ENCODE measurements at places on chromosomes 11 and 22.

DNA sequence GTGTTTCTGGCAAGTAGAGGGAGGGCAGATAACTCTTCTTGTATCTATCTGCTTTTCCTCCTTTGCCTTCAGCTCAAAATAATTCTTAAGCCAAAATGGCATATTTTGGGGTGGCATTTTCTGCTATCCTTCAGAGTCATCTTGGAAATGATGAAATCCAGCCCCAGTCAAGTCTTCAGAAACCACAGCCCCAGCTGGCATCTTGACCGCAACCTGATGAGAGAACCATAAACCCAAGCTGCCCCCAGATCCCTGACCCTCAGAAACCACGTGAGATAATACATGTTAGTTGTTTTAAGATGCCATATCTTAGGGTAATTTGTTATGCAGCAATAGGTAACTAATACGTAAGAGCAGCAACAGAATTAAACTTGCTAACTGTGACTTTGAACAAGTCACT, 15.1 kb upstream of the PAMR1 start:
- no peak for DNase-seq

DNA sequence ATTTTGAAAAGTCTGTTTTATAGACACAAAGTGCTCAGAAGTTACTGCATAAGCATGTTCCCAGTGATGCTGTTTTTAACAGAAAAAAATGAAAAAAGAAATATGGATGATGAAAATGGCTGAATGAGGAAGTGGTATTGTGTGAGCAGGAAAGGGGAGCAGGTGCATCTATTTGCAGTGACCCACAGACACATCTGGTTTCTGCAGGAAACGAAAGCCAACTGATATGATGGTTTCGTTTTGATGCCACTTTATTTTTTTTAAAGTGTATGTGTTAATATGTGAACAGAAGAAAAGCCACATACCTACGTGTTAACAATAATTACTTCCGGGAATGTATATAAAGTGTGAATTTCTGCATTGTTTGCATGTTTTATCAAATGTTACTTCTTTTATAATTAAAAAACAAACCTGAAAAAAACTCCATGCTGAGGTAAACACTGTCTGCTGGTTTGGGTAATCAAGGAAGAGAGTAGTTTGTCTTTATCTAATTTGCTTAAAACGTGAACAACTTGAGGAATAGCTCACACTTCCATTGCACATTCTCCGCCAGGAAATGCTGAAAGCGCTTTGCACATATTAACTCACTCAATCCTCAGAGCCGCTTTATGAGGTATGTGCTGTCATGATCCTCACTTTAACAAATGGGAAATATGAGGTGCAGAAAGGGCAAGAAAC, 1335.9 kb downstream of the TBC1D22A start:
- peak; percentile 34 for DNase-seq

DNA sequence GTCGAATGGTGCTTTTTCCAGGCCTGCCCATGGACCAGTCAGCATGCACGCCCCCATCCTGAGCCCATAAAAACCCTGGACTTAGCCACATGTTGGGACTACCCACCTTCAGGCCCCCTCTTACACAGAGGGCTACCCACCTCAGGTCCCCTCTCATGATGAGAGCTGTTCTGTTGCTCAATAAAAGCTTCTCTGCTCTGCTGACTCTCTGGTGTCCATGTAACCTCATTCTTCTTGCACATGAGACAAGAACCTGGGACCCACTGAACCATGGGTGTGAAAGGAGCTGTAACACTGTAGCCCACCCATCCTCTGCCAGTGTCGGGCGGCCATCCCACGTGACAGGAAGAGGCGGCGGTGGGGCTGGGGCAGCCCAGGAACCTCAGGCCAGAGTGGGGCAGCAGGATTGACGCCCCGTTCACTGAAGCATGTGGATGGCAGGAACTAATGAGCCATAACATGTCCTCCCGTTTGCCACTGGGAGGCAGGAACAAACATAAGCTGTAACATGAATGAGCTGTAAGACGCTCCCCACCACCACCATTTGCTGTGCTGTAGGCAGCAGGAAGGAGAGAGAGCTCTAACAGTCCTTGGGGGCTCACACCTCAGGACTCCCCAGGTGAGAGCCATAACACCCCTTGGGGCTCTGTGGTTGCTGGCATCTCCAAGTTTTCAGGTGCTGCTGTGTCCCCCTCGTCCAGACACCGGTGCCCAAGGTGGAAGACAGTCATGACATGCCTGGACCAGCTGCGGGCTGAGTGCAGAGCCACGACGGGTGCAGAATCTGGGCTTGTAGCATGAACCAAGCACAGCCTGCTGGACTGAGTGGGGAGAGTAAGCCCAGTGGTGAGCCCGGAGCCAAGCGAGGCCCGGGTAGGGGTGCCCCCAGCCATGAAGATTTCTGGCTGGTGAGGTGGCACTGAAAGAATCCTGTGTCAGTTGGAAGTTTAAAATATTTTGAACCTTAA, 69.4 kb downstream of the MCHR1 start:
- DNase-seq, result no peak

DNA sequence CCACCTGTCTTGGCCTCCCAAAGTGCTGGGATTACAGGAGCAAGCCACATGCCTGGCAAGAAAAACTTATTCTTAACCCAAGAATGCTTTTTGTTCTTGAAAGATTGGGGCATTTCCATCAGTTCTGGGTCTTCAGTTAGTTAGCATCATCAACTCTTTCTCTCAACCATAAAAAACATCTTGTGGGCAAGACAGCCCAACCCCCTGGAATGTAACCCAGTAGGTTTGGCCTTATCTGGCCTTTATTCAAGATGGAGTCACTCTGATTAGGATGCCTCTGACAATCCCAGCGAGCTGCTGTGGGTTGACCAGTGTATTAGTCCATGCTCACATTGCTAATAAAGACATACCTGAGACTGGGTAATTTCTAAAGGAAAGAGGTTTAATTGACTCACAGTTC, 9.2 kb upstream of the TPCN2 start:
- no peak for DNase-seq

GRCh38 chr11:113324250-113324649, 9.9 kb downstream of the TTC12 start:
- DNase-seq, result no peak

GRCh38 chr11:59501931-59502330, 1.4 kb upstream of the OR4D11 start:
- DNase-seq, result no peak

GRCh38 chr11:24747275-24748251, 250.7 kb downstream of the LUZP2 start:
- no peak for DNase-seq

GRCh38 chr11:123137431-123138224, 57.4 kb downstream of the CLMP start:
- DNase-seq, result no peak

DNA sequence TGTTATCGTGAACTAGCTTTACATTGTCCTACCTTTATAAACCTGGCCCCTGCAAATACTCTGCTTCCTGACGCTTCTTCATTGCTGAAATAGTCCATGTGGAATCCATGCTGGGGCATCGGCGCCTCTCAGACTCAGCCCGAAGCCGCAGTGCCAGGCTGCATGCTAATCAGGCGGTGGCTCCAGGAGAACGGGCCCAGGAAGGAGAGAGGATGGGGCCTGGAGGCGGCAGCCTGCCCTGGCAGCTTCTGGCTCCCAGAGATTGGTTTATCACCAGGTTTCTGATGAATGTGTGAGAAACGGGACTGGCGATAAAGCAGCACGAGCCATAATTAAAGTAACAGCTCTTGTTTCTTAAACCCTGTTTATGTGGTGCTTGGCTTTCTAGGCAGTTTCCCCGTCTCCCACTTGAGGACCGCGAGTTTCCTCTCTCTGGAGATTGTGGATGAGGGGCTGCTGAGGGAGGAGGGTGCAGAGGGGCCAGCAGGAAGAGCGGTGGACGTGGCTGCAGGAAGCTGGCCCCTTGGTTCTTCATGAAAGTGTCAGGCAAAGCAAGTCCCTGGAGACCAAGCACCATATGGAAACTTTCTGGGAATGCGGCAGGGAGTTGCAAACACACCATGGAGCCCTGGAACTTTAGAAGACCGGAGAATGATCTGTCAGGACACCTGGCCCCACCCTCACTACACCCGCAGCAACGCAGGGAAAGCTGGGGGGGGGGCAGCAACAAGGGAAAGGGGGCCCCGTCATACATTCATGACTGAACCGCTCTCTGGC, 93.4 kb downstream of the NTM start:
- no peak for DNase-seq

GRCh38 chr22:29867260-29867659, 15.7 kb upstream of the MTMR3 start:
- DNase-seq, result no peak

DNA sequence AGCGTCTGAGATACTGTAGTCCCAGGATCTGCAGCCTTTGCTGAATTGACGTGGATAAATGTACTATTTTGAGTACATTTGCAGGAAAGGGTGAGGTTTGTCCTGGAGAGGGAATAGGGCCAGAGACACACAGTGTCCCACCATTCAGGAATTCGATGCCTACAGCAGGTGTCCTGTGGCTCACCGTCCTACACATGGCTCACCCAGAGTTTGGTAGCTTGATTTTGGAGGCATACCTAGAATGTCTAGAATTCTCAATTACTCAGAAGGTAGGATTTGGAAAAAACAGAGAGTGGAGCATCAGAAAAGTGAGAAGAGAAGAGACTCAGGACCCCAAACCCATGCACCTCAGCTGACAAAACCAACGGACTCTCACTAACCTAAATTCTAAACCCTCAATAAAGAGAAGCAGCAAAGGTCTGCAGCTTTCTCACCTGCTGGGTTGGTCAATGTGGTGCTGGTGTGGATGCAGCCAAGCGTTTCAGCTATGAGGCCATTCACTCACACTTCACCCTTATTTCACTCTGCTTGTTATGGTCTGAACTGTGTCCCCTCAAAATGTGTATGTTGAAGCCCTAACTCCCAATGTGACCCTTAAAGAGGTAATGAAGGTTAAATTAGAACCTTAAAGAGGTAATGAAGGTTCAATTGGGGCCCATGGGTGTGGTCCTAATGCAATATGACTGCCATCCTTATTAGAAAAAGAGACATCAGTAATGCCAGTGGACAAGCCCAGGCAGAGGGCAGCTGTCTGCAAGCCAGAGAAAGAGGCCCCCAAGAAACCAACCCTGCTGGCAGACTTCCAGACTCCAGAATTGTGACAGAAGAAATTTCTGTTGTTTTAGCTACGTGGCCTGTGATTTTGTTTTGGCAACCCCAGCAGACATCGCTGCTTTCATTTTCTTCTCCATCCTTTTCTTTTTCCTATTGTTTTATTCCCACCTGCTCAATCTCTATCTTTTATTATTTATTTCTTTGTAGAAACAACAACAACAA, 187.8 kb downstream of the SNX19 start:
- no peak for DNase-seq

DNA sequence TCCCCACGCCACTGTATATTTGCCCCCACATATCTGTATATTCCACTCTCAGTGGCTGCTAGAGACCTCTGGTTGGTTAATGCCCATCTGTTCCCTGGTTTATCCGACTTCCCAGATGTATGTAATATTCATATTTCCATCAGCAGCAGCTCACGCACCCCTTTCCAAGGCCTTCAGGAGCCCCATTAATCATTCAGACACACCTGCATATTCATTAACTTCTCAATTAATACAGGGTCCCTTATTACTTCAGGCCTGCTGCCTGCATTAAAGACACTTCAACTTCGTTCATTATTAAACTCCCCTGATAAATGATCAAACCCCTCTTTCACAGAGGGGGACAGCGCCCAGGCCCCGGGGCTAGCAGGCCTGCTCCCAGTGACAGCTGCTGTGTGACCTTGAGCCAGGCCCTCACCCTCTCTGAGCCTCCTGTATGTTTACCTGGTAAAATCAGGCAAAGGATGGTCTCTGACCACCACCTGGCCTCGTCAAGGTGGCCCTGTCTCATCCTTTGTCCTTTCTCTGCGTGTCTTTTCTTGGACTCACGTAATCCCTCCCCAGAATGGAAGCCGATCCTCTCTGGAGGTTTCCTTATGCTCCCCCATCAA, 34.5 kb downstream of the ELFN2 start:
- no peak for DNase-seq

- no peak for DNase-seq
These were observed 10.5 kb downstream of the NRXN2 start for GRCh38 chr11:64712430-64713015.

- DNase-seq, result no peak
These were observed 54.8 kb upstream of the B3GAT1 start for GRCh38 chr11:134466610-134467567.

DNA sequence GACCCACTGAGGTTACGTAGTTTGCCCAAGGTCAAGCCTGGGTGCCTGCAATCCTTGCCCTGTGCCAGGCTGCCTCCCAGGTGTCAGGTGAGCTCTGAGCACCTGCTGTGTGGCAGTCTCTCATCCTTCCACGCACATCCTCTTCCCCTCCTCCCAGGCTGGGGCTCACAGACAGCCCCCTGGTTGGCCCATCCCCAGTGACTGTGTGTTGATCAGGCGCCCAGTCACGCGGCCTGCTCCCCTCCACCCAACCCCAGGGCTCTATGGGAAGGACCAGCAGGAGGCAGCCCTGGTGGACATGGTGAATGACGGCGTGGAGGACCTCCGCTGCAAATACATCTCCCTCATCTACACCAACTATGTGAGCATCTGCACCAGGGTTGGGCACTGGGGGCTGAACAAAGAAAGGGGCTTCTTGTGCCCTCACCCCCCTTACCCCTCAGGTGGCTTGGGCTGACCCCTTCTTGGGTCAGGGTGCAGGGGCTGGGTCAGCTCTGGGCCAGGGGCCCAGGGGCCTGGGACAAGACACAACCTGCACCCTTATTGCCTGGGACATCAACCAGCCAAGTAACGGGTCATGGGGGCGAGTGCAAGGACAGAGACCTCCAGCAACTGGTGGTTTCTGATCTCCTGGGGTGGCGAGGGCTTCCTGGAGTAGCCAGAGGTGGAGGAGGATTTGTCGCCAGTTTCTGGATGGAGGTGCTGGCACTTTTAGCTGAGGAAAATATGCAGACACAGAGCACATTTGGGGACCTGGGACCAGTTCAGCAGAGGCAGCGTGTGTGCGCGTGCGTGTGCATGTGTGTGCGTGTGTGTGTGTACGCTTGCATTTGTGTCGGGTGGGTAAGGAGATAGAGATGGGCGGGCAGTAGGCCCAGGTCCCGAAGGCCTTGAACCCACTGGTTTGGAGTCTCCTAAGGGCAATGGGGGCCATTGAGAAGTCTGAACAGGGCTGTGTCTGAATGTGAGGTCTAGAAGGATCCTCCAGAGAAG, 1.6 kb downstream of the GSTP1 start:
- DNase-seq, result no peak

GRCh38 chr22:21944871-21945270, 7.8 kb downstream of the PPM1F start:
- DNase-seq, result no peak

DNA sequence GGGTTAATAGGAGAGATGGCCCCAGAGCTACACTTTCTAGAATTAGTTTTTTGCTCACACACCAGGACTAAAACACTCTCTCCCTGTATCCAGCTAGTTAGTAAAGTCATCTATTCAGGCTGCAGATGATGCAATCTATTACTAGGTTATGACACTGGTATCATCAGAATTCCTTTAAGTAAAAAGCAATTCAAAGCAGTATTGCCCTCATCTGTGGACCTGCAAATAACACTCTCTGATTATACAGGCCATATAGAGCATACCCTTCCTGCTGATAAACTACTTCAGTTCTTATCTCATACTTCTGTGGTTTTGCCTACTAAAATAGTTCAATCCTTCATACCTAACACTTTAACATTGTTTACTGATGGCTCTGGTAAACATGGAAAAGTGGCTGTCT, 13.5 kb upstream of the MTMR2 start:
- no peak for DNase-seq

GRCh38 chr11:116333001-116333535, 439.7 kb downstream of the BUD13 start:
- DNase-seq, result no peak

GRCh38 chr11:3825473-3826154, 15.1 kb downstream of the RHOG start:
- DNase-seq, result no peak

- no peak for DNase-seq
These were observed 129.2 kb upstream of the MTMR2 start for GRCh38 chr11:96052921-96053651.

Measured in NCI-H2029 (cell line).